ENCODE measurements at places on chromosomes 7 and 10. TPM values are rescaled to one million over a fixed set of nuclear protein-coding genes. Genes with fewer than 3 reads are reported as not detected.

UTF1 gene
- not detected for total RNA-seq

KIF20B gene
- 21.4 TPM for total RNA-seq

GTF2I gene
- total RNA-seq, result 144 TPM

UNC5B gene
- total RNA-seq, result not detected

PIP gene
- total RNA-seq, result not detected

FASTK gene
- total RNA-seq, result 126 TPM

MYO1G gene
- total RNA-seq, result 92.9 TPM

HMX3 gene
- not detected for total RNA-seq

LRRC4 gene
- total RNA-seq, result not detected

ACSL5 gene
- total RNA-seq, result 51.8 TPM

ABCC2 gene
- total RNA-seq, result 6.5 TPM

ZEB1 gene
- total RNA-seq, result 68.7 TPM

LBX1 gene
- total RNA-seq, result not detected

MMP21 gene
- 0.61 TPM for total RNA-seq

EGR2 gene
- 2.2 TPM for total RNA-seq

CDC14C gene
- total RNA-seq, result not detected

CCDC201 gene
- not detected for total RNA-seq

OR6B1 gene
- not detected for total RNA-seq

HOGA1 gene
- not detected for total RNA-seq

CYP2C19 gene
- not detected for total RNA-seq

RARRES2 gene
- not detected for total RNA-seq

DRGX gene
- total RNA-seq, result not detected

GIMAP2 gene
- 244 TPM for total RNA-seq

KCNIP2 gene
- total RNA-seq, result 3.4 TPM

KIAA1549 gene
- 0.06 TPM for total RNA-seq

POLR2J2 gene
- 21.8 TPM for total RNA-seq

CYP26C1 gene
- total RNA-seq, result 0.22 TPM

ODAD2 gene
- total RNA-seq, result 0.32 TPM

COL28A1 gene
- 0.15 TPM for total RNA-seq

CFAP43 gene
- not detected for total RNA-seq

HOXA2 gene
- not detected for total RNA-seq

BAIAP2L1 gene
- total RNA-seq, result 0.38 TPM

SEC24C gene
- total RNA-seq, result 126 TPM

ACBD7 gene
- not detected for total RNA-seq

ZNF804B gene
- total RNA-seq, result not detected

SLC13A1 gene
- not detected for total RNA-seq

All from CD4-positive, alpha-beta memory T cell (primary cell).